ENCODE measurements at places on chromosomes 13 and 19.

- no peak for DNase-seq
Measured at GRCh38 chr19:39727070-39727800, 10.6 kb downstream of the CLC start.

GRCh38 chr13:31000889-31001288 lies 68.4 kb downstream of the TEX26 start:
- no peak for DNase-seq

DNA sequence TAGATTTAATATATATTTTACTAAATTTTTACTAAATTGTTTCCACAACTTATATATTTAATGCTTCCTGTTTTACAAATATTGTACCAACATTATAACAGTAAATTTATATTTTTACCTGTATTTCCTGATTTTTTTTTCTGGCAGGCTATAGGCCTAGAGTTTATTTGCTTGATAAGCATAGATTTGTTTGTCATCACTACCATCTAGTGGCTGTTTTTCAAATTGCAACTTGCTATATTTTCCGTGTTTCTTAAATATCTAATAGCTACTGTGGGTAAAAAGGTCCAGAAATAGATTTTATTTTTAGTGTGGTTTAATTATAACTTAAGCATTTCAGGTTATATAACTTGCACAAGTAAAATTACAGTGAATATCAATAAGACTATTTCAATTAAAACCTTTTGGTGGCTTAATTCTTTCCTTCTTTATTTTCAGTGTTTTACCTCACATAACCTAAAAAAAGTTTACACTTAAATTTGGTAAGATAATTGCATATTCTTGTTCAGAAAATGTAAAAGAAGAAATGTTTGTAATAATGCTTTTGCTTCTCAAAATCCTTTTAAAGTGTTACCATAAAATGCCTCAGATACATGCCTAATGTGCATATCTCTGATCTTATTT lies 60.6 kb downstream of the NDFIP2 start:
- DNase-seq = no peak

DNA sequence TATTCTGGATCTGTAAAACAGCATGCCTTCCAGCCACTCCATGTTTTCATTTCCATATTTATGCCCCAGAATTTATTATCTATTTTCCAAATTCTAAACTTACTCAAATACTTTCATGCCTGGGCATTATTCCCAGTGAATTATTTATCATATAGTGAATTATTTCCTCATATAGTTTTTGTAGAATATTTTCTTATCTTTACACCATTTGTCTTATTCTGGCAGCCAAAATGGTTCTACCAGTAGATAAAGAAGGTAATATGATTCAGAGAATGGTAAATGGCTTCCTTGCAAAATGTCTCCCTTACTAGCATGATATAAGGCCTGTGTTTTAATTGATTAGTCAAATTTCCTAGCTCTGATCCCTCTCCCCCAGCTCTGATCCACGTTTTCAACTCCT lies 305.8 kb downstream of the SPRY2 start:
- DNase-seq = no peak

- no peak for DNase-seq
Measured at GRCh38 chr19:11673608-11674041, 65.1 kb downstream of the ZNF823 start.

DNA sequence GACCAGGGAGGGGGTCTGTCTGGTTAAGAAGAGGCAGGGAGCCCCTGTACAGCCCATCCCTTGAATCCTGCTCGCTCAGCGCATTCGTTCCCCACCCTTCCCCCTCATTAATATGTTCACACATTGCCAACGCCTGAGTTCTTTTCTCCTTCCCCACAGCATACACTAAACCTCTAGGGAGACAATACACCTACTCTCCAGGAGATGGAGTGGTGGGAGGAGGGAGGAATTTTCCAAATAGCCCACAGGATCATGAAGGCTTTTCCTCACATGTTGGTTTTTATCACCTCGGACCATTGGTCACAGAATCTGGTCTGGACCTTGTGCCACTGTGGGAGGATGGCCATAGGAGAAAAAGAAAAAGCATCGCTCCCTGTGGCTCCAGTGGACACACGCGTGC lies 294.9 kb downstream of the SHISA2 start:
- no peak for DNase-seq

DNA sequence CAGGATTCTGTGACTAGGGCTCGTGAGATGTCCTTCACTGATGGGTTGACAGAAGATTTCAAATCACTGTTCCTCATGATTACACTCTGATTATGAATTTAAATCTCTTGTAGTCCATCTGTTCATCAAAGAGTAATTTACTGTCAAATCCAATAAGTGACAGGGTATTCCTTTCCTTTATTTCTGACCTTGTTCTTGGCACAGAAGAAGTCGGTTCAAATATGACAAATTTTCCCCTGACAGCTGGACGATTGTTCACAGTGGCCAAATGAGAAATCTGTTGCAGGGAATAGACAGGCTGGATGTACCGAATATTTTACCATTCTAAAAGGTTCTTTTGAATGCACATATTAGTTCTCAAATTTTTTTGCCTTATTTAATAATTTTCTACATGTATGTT lies 767.3 kb upstream of the GPC6 start:
- DNase-seq = no peak

- no peak for DNase-seq
Measured at GRCh38 chr13:110562696-110563462, 1.4 kb upstream of the RAB20 start.

- DNase-seq = no peak
Measured at GRCh38 chr13:73633817-73634460, 500.3 kb downstream of the KLF12 start.

DNA sequence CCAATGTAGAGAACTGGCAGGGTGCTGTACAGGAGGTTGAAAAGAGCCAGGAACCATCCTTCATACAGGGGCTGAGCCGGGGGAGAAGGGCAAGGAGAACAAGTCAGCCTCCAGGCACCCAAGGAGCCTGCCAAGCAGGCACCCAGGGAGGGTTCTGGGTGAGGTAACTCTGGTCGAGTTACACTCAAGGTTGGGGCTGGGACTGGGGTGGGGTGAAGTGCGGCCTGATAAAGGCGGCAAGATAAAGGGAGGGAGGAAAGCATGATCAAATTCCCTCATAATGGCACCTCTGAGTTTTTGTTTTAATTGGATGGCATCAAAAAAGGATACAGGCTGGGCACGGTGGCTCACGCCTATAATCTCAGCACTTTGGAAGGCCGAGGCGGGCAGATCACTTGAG lies 25.0 kb downstream of the ATP8B3 start:
- no peak for DNase-seq

DNA sequence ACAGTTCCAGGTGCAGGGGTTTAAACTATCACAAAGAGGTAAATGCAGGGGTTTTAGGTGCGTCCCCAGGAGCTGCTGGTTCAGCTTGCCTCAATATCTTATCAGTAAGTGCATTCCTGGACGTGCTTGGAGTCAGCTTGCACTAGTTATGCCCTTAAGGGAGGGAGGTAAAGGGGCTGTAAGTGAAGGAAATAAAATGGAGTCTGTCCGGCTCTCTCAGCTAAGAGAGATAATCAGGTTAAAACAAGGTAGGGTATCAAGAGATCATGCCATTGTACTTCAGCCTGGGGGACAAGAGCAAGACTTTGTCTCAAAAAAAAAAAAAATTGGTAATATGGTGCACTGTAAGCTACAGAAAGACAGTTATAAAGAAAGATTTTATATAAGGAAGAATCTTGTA lies 69.7 kb downstream of the ZNF100 start:
- no peak for DNase-seq

DNA sequence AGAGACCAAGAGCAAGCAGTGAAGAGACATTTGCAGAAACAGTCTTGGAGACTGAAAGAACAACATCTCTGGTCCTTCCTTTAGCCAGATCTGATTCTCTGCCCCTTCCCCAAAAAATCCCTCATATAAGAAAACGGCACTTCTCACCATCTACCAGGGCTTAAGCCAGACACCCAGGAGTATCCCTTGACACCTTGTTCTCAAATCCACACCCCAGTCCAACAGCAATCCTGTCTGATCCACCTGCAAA lies 1.7 kb upstream of the PLEKHG2 start:
- DNase-seq = no peak

DNA sequence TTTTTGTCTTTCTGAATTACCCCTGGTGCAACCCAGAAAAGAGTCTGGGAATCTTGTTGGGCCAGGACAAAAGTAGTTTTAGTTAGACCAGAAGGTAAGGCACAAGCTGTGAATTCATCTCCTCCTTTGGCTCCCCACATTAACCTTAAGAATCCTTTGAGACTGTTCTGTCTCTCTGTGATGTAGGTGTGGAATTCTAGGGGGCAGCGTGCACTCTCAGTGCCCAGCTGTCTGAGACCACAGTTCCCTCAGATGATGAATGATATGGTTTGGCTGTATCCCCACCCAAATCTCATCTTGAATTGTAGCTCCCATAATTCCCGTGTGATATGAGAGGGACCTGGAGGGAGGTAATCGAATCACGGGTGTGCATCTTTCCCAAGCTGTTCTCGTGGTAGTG lies 43.9 kb downstream of the ZNF506 start:
- DNase-seq = no peak

- DNase-seq = no peak
Measured at GRCh38 chr13:47829690-47830089, 171.4 kb downstream of the SUCLA2 start.

DNA sequence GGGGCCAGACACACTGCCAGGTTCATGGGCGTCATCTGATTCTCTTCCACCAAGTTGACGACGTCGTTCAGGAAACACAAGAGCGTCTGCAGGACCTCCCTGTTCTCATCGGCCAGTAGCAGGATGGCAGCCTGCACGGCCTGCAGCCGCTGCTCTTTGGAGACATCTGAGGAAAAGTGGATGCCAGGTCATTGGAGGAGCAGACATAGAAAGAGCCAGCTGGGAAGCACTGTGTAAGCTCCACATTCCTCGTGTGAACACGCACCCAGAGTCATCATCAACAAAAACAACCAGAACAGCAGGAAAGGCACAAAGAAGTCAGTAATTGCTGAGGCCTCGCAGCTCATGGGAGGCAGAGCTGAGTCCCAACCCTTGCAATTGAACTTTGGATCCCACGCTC lies 96.5 kb downstream of the KL start:
- no peak for DNase-seq

GRCh38 chr13:38951525-38952313 lies 38.9 kb downstream of the STOML3 start:
- no peak for DNase-seq

DNA sequence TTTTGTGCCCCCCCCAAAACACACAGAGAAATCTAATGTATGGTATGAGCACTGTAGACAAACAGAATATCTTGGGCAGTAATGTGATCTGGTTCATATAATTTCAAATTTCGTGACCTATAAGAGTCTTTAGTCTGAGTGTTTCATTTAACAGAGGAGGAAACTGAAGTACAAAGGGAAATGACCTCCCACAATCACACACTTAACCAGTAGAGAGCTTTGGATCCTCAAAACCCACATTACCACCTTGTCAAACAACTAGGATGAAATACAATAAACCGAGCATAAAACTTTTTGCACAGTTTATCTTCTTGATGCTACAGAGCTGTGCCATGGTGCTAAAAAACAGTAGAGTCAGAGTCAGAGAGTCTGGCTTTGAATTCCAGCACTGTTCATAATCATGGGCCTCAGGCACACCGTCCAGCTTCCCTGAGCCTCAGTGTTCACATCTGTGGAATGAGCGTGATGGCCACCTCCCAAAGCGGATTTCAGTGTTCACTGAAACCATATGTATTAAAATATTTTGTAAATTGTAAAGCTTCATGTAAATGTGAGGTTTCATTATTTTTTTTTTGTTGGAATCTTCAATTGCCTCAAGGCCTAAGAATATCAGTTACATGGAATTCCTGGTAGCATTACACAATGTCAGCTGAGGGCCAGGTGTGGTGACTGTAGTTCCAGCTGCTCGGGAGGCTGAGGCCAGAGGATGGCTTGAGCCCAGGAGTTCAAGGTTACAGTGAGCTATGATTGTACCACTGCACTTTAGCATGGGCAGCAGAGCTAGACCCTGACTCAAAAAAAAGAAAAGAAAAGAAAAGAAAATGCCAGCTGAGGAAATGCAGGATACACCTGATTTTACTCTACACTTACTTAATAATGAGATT lies 126.4 kb upstream of the FRY start:
- DNase-seq = no peak

DNA sequence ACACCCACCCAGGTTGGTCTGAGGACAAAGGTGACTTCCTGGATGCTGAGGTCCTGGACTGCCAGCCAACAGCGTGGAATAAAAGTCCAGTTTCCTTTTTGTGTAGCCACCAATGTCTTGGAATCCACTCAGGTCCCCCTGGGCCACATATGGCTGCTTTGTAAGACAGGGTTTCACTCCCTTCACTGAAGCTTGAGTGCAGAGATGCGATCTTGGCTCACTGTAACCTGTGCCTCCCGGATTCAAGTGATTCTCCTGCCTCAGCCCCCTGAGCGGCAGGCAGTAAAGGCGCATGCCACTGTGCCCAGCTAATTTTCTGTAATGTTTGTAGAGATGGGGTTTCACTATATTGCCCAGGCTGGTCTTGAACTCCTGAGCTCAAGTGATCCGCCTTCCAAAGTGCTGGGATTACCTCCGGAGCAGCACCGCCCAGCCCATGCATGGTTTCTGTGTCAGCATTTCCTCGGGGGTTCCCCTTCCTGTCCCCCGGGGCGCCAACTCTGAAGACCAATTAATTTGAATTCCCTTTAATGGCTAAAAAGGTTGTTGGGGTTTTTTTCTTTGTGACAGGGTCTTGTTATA lies 17.5 kb downstream of the KANK2 start:
- DNase-seq = no peak

GRCh38 chr19:29245215-29245614 lies 32.3 kb upstream of the UQCRFS1 start:
- no peak for DNase-seq

DNA sequence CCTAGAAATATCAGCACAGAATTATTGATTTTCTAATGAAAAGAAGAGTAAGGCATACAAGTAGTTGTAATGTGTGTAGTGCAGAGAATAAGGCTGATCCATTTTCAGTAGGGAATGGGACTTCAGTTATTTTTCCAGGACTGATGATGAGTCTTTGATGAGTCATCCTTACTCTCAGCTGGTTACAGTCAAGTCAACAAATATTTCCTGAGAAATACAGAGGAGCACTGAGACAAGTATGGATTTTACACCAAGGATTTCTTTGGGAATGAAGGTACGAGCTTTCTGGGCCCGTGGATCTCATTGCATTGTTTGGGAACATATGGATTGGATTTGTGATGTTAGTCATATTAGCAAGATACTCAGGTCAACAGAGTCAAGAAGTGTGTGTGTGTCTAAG lies 502.7 kb downstream of the FGF9 start:
- no peak for DNase-seq

DNA sequence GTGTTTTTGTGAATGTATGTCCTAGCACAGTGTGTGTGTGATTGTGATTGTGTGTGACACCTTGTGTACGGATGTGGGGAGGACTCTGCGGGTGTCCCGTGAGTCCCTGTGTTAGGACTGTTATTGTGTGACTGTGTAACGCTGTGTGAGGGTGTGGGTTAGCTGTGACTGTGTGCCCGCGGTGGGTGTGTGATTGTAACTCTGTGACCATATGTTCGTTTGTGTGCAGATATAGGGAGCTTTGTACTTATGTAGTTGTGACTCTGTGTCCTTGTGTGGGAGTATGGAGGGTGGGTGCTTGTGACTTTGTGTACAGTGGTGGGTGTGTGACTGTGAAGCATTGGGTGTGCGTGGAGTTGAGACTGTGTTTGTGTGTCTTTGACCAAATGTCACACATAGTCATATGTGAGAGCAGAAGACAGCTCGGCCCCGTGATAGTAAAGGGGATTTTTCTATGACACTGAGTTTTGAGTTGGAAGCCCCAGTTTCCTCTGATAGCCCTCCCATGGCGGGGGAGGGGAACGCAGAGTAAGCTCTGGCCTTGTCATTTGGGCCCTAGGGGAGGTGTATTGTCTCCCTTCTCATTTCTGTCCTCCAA lies 949 bp upstream of the ZNF260 start:
- DNase-seq = no peak

All from activated naive CD8-positive, alpha-beta T cell treated with anti-CD3 and anti-CD28 coated beads, Interleukin-2, amount 50 U/mL, for 16 hours (primary cell).